Nephron progenitor cell (in vitro differentiated cells): ENCODE measurements at places on chromosomes 12 and 14.

DNA sequence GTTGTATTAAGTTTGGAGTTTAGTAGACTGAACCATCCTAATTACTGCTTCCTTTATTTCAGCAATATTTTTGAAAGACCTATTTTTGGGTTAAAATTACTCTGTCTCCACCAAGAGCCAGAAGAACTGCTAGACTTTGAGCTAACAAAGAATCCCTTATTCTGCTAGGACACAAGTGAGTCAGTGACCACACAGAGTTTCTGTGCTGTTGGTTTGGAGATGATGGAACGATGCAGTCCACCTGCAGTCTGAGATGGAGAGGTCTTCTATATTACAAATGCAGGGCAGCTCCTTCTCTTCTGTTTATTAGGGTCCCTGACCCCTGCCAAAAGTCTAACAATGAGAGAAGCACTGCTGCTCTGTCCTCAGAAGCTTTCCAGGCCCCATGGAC is 6.7 kb upstream of the STXBP6 start:
- no peak overlapping the region for H3K4me3 ChIP-seq
- H3K4me1 ChIP-seq: no peaks in the 10 kb centered on the region
- peaks cover 28% of the 10 kb centered on the region for H3K27me3 ChIP-seq
- DNase-seq: no peak
- no peak overlapping the region for H3K27ac ChIP-seq

DNA sequence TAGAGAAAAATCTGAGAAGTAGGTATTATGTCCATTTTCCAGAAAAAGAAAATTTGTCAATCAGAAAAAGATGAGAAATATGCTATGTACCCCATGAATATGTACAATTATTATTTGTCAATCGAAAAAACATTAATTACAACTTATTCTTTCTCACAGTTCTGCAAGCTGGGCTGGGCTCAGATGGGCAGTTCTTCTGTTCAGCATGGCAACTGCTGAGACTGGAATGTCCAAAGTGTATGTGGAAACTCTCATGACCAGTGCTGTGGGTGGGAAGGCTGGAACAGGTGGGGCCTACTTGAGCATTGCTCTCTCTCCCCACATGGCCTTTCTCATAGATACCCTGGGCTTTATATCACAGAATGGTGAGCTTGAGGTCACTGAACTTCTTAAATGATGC is 450.3 kb upstream of the TBX3 start:
- H3K27ac ChIP-seq: no peak overlapping the region
- DNase-seq: no peak

DNA sequence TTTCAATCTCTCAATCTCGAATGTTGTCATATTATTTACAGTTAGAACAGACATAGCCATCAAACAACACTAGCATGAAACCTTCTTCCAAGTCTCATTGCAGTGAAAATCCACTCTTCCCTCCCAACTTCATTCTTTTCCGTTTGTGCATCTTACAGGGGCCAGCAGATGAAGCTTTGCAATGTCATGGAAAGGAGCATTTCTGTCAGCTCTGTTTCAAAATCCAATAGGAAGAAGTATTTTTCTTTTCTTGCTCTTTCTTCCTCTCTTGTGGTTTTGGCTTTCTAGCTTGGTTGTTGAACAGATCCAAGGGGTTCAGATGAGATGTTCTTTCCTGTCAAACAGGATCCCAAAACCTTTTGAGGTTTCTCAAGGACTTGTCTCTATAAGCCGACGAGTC is 416.6 kb downstream of the AEBP2 start:
- no peaks in the 10 kb centered on the region for H3K27me3 ChIP-seq
- DNase-seq: no peak
- H3K27ac ChIP-seq: no peak overlapping the region
- no peak overlapping the region for H3K4me3 ChIP-seq
- no peaks in the 10 kb centered on the region for H3K36me3 ChIP-seq
- peaks cover 7% of the 10 kb centered on the region for H3K4me1 ChIP-seq

DNA sequence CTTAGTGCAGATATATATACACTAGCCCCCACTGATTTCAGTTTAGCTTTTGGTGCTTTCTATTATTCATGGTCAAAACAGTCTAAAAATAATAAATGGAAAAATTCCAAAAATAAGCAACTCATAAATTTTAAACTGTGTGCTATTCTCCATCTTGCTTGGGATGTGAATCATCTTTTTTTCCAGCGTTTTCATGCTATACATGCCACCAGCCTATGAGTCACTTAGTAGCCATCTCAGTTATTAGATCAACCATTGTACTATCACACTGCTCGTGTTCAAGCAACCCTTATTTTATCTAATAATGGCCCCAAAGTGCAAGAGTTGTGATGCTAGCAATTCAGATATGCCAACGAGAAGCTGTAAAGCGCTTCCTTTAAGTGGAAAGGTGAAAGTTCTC is 73.9 kb upstream of the KRR1 start:
- no peak overlapping the region for H3K27ac ChIP-seq
- peaks cover 27% of the 10 kb centered on the region for H3K4me1 ChIP-seq
- no peak overlapping the region for H3K4me3 ChIP-seq

GRCh38 chr12:76569685-76570604 is 10.4 kb upstream of the OSBPL8 start:
- no peak overlapping the region for H3K27ac ChIP-seq
- DNase-seq: no peak
- H3K4me1 ChIP-seq: no peaks in the 10 kb centered on the region
- no peaks in the 10 kb centered on the region for H3K27me3 ChIP-seq

DNA sequence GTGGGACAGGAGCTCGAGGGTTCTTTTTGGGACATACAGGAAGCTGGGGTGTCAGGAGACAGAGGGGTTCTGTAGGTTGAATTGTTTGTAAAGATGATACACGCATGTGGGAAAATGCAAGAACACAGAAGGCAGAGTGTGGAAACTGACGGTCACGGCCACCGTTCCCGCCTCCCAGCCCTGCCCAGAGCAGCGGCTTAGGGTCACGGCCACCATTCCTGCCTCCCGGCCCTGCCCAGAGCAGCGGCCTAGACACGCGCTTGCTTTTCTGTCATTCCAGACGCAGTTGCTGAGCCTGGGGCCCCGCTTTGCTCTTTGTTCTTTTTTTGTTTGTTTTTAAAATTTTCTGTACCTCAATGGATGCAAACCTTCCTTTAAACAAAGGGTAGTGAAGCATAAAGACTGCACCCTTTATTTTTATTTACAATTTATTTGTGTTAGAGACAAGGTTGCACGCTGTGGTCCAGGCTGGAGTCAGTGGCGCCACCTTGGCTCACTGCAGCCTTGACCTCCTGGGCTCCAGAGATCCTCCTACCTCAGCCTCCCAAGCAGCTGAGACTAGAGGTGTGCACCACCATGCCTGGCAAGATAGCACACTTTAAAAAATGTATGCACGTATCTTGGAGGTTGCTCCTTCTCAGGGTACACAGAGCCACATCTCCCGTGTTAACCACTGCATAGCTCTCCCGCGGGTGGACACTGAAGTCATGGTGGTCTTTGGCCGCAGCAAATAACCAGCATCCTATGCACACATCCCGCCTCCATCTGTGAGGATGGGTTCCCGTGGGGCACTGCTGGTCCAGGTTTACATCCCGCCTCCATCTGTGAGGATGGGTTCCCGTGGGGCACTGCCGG is 142.3 kb downstream of the ADGRD1 start:
- no peak overlapping the region for H3K4me3 ChIP-seq
- H3K27ac ChIP-seq: peak overlapping the region; percentile 89
- H3K27me3 ChIP-seq: peaks cover 15% of the 10 kb centered on the region
- H3K4me1 ChIP-seq: peaks cover 16% of the 10 kb centered on the region
- DNase-seq: no peak
- no peaks in the 10 kb centered on the region for H3K36me3 ChIP-seq

DNA sequence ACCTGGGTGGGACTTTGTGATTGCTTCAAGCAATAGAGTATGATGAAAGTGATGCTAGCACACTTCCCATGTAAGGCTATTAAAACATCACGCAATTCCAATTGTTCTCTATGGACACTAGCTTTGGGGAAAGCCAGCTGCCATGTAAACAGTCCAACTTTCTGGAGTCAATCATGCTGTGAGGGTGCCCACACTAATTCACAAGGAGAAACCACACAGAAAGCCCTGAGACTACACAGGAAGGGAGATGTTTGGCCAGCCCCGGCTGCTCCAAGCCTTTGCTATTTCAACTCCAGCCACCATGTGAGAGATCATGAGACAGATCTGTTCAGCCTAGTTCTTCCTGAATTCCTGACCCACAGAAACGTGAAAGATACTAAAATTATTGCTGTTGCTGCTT is 96.3 kb downstream of the ST8SIA1 start:
- H3K4me1 ChIP-seq: peaks cover 22% of the 10 kb centered on the region
- peaks cover 20% of the 10 kb centered on the region for H3K36me3 ChIP-seq
- peaks cover 9% of the 10 kb centered on the region for H3K27me3 ChIP-seq
- H3K4me3 ChIP-seq: no peak overlapping the region
- DNase-seq: no peak
- H3K27ac ChIP-seq: no peak overlapping the region

- no peak overlapping the region for H3K4me3 ChIP-seq
- no peak for DNase-seq
- no peaks in the 10 kb centered on the region for H3K36me3 ChIP-seq
- H3K4me1 ChIP-seq: no peaks in the 10 kb centered on the region
- H3K27me3 ChIP-seq: no peaks in the 10 kb centered on the region
These were observed 748.8 kb downstream of the C12orf50 start for GRCh38 chr12:87280356-87280755.

GRCh38 chr14:30443368-30444007 is 115.5 kb upstream of the G2E3 start:
- no peak overlapping the region for H3K4me3 ChIP-seq
- no peak overlapping the region for H3K27ac ChIP-seq
- peaks cover 8% of the 10 kb centered on the region for H3K27me3 ChIP-seq
- peaks cover 13% of the 10 kb centered on the region for H3K4me1 ChIP-seq
- no peaks in the 10 kb centered on the region for H3K36me3 ChIP-seq

GRCh38 chr14:57293866-57294837 is 25.4 kb downstream of the AP5M1 start:
- H3K27me3 ChIP-seq: no peaks in the 10 kb centered on the region
- H3K4me1 ChIP-seq: peaks cover 14% of the 10 kb centered on the region
- H3K36me3 ChIP-seq: peaks cover 3% of the 10 kb centered on the region
- no peak for DNase-seq
- no peak overlapping the region for H3K4me3 ChIP-seq

DNA sequence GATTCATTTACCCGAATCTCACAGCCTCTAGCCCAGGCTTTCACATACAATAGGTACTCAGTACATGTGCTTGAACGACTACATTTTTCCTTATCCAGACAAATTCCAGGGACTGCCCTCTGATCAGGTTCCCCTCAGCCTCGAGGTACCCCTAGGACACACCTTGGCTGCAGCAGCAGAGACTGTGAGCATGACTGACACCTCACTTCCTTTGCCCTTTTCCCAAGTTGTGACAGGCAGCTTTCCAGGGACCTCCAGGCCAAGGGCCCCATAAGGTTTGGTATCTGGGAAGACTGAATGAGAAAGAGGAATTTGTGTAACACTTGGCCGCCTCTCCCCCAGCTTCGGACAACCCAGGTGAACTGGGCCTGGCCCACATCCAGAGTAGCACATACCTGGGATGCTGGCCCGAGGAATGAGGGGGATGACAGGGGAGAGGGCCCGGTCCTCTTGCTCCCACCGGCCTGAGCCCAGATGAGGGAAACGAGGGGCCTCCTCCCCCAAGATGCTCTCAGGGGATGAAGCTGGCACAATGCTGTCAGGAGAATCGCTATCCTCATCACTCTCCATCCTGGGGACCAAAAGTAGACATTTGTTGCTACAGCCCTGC is 10.2 kb upstream of the PRKAG1 start:
- no peak for DNase-seq
- H3K4me3 ChIP-seq: no peak overlapping the region
- H3K27me3 ChIP-seq: no peaks in the 10 kb centered on the region
- peaks cover 54% of the 10 kb centered on the region for H3K36me3 ChIP-seq
- no peak overlapping the region for H3K27ac ChIP-seq

GRCh38 chr14:61344437-61345150 is 23.2 kb downstream of the PRKCH start:
- no peaks in the 10 kb centered on the region for H3K36me3 ChIP-seq
- no peak overlapping the region for H3K4me3 ChIP-seq
- peaks cover 24% of the 10 kb centered on the region for H3K4me1 ChIP-seq
- no peak for DNase-seq
- H3K27me3 ChIP-seq: peaks cover 13% of the 10 kb centered on the region
- H3K27ac ChIP-seq: no peak overlapping the region

- H3K27ac ChIP-seq: no peak overlapping the region
- H3K36me3 ChIP-seq: no peaks in the 10 kb centered on the region
- H3K4me3 ChIP-seq: peak overlapping the region; percentile 29
- peaks cover 22% of the 10 kb centered on the region for H3K4me1 ChIP-seq
- DNase-seq: no peak
- peaks cover 15% of the 10 kb centered on the region for H3K27me3 ChIP-seq
These were observed 309.0 kb downstream of the VRK1 start for GRCh38 chr14:97106166-97106565.

GRCh38 chr14:100192250-100192671 is 32.8 kb upstream of the DEGS2 start:
- H3K4me1 ChIP-seq: peaks cover 17% of the 10 kb centered on the region
- peak overlapping the region; percentile 36 for H3K4me3 ChIP-seq
- H3K36me3 ChIP-seq: no peaks in the 10 kb centered on the region
- no peak overlapping the region for H3K27ac ChIP-seq

DNA sequence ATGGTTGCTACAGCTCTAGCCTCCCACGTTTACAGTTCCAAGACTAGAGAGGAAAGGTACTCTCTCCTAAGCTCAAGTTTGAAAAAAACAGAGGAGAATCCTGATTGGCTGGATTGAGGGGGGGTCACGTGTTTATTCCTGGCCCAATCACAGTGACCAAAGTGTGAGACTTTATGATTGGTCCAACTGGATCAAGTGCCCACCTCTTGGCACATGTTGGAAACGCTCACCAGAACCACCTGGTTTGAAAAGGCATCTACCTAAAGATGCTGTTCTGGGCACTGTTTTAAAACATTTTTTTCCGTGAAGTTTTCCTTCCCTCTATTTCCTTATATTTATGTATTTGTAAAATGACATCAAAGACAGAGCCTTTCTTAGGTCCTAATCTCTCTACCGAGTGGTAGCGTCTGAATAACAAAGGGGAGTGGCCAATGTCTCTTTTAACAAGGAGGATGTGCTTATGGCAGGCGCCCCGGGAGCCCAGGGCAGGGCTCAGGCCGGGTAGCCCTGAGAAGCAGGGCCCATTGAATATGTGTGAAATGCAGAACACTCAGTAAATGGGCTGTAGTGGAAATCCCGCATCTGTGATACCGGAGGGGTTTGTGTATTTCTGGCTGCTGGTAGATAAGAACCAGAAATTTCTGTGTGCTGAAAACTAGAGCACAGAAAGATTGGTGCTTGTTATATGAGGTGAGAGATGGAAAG is 146.2 kb downstream of the ATP23 start:
- H3K27ac ChIP-seq: no peak overlapping the region
- H3K27me3 ChIP-seq: peaks cover 6% of the 10 kb centered on the region
- H3K4me3 ChIP-seq: no peak overlapping the region
- DNase-seq: no peak
- H3K4me1 ChIP-seq: no peaks in the 10 kb centered on the region
- H3K36me3 ChIP-seq: no peaks in the 10 kb centered on the region

GRCh38 chr12:24943947-24944600 is 4.8 kb downstream of the BCAT1 start:
- peaks cover 4% of the 10 kb centered on the region for H3K27me3 ChIP-seq
- H3K27ac ChIP-seq: no peak overlapping the region
- H3K4me1 ChIP-seq: peaks cover 47% of the 10 kb centered on the region
- peaks cover 55% of the 10 kb centered on the region for H3K36me3 ChIP-seq
